ENCODE measurements at places on chromosomes 3 and 15.

DNA sequence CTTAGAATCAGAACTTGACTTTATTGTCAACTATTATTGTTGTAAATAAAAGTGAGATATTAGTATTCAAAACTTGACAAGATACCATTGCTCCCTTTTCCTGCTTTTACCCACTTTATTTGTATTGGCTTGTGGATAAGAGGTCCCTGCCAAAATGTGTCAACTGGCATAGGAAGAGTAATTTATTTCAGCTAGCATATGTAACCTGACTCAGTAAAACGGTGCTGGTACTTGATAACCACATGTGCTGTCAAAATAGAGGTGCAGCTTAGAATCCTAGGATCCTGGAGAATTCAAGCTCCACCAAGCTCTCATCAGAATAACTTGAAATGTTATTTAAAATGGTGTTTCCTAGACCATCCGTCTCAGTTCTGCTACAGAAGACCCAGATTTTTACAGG lies 90.2 kb upstream of the TGFBR2 start:
- DNase-seq = no peak

DNA sequence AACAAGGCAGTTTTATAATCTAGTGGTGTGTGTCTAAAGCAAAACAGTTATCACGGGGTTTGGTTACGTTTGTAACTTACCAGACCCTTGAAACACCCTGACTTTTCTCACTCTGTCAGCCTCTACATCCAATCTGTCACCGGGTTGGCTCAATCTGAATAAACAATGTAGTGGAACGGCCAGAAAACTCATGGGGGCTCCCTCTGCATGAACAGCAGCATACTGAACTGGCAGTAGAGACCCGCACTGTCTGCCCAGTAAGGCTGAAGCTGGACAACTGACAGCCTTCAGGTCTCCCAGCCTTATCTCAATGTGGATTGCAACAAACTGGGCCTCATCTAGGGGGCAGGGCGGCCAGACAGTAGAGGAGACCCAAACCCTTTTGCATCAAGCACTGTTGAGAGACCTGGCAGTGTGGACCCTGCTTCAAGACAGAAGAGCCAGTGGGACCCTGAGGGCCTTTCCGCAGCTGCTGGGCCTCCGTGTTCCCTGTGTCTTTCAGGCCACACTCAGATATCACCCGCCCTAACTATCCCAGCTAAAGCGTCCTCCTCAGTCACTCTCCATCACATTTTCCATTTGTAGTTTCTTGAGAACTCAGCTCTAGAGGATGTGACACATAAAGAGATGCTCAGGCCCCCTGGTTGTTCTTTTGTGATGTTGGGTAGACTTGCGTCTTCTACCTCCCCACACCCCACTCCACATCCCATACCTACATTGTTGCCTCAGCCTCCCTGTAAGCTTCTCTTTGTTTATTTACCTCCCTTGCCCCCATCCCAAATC lies 181.2 kb upstream of the NR2E3 start:
- DNase-seq = no peak

DNA sequence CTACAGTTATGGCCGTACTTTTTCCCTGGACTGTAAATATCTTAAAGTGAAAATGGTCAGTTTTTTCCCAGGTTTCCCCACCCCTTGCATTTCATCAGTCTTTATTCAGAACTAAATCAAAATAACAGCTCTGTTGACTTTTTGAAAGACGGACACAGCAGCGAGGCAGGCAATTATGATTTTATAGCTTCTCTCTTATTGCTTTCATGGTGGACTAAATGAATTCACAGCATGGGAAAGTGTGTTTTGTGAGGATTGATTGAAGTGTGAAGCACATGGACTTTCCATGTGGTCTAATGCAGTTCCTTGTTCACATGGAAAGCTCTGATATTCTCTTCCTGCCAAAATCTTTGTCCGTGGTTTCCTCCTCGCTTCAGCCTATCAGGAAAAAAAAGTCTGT lies 268.7 kb upstream of the ARL6 start:
- no peak for DNase-seq

DNA sequence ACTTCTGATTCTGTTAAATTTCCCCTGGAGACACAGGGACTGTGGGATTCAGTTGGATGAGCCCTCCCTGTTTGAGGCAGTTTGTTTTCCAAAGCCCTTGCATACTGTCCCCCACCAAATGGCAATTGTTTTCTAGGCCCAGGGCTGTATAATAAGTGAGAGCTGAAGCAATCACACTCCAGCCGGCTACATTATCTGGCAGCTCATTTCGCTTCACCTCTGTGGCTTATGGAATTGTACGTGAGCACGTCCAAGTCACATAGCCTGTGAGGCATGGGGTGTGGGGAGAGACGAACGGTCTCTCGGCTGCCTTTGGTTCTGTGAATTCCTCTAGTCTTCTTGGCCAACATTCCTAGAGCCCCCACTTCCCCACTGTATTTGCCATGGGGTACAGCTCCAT lies 10.7 kb downstream of the RBP2 start:
- DNase-seq = no peak

- DNase-seq = no peak
These were observed 77.5 kb upstream of the LMOD3 start for GRCh38 chr3:69199942-69200341.

- DNase-seq = no peak
These were observed 121.2 kb upstream of the NR2F2 start for GRCh38 chr15:96209285-96209735.

- no peak for DNase-seq
These were observed 51.7 kb downstream of the TAFA4 start for GRCh38 chr3:68880632-68881031.

DNA sequence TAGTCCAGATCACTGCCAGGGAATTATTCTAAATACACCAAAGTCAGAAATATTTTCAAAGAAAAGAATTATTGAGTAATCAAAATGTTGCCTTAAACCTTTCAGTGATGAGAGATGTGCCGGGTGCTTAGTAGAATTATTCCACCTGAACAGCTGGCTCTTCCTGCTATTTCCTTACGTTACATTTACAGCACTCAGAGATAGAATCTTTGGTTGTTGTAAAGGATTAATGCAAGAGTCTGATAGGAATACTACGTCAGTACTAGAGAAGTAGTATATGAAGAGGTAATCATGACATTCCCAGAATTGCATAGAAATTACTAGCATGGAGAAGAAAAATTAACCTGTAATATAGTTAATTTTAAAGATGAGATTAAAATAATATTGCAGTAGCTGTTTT lies 50.9 kb upstream of the ZDHHC23 start:
- DNase-seq = no peak

GRCh38 chr3:133377396-133377795 lies 22.5 kb upstream of the BFSP2 start:
- DNase-seq = no peak

DNA sequence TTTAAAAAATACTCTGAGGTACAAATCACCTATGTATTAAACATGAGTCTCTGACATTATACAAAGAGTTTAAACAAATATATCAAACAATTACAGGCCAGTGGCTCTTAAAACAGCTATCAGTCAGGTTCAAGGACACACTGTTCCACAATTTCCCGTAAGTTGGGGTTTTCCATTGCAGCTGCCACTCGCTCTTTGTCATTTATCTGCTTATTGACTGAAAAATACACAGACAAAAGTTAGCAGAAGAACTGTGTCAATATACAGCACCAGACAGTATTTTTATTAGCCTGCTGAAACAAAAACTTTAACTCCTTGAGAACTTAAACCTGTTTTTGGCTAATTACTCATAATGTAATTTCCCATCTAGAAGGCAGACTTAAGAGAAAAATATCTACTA lies 20.8 kb downstream of the CIAO2A start:
- no peak for DNase-seq

All from ecto neural progenitor cell (in vitro differentiated cells).